IPS-NIHi11 (cell line): ENCODE measurements at places on chromosomes 11 and 22.

DNA sequence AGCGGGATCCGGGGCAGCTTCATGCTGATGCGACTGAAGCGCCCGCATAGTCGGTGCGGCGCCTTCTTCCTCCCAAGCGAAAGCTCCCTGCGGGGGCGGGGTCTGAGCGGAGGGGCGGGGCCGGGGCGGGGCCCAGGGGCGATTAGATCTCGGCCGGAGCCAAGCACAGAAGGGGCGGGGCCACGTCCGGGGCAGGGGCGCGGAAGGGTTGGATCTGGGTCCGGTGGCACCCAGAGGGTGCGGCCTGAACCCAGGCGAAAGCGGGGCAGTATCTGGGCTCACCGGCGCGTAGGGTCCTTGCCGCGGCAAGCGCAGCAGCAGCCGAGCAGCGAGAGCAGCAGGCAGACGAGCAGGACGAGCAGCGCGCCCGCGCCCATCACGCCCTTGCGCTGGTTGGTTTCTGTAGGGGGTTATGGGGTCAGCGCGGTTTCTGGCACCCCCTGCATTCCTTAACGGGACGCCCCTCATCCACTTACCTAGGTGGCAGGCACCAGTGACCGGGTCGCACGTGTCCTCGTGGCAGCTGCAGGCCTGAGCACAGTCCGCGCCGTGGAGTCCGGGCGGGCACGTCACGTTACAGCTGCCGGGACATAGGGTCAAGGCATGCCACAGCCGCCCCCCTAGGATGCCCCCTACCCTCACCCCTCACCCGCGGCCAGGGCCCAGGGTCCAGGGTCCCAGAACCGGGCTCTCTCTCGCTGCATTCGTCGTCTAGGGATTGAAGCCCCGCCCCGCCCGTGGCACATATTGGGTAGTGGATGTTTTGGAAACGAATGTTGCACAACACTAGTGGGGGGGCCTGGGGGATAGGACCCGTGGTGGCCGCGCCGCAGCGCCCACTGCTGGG, 8.1 kb downstream of the SCARF2 start:
- peak; percentile 93 for DNase-seq

GRCh38 chr11:77770629-77771028, 49.9 kb downstream of the RSF1 start:
- DNase-seq: no peak

DNA sequence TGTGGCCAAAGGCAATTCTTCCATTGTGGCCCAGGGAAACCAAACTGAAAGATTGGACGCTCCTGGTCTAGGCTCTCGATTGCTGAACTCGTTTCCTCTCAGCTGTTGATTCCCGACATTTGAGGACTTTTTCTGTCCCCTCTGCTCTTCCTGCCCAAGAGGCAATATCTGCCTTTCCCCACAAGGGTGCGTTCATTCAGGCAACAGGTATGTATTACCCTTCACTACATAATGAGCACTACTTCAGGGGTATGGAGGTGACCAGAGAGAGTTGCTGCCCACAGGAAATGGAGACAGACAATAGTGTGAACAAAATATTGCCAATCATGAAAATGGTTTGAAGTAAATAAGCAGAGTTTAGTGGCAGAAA, 8.2 kb downstream of the PTH start:
- DNase-seq: peak; percentile 50

DNA sequence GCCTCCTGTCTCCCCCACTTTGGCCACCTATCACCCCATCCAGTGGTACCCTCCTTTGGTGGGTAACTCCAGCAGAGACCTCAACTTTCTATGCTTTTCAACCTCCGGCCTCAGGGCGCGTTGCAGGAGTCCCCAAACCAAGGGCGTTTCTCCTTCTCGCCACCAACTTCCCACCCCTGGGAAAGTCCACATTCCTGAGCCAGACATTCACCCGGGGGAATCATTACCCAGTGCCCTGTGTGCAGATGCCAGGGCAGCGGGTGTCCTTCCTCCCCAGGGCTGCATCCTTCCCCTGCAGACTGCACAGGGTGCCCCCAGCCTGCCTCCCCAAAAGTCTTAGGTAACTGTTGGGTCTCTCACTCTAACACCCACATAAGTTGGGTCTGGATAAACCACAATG, 26.4 kb downstream of the MYEOV start:
- no peak for DNase-seq

- DNase-seq: peak; percentile 74
Measured at GRCh38 chr11:72430741-72431570, 3.4 kb downstream of the CLPB start.
